ENCODE measurements at places on chromosomes 16 and 17. TPM values are rescaled to one million over a fixed set of nuclear protein-coding genes. Genes with fewer than 3 reads are reported as not detected.

GRCh38 chr16:22353933-22354541, 20.4 kb downstream of the CDR2 start:
- no peak for DNase-seq

- peak; percentile 54 for DNase-seq
Observed at GRCh38 chr17:76550712-76551615, 11.1 kb downstream of the PRCD start.

DNA sequence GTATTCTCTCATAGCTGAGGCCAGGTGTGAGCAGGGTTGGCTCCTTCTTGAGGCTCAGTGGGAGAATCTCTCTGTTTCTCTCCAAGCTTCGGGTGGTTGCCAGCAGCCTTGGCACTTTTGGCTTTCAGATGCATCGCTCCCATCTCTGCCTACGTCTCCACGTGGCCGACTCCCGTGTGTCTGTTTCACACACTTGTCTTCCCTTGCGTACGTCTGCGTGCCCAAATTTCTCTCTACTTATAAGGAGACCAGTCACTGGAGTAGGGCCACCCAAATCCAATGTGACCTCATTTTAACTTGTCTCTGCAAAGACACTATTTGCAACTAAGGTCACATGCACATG, 14.7 kb downstream of the OSBPL7 start:
- DNase-seq: no peak

GRCh38 chr16:54283725-54284318, 2.8 kb downstream of the IRX3 start:
- DNase-seq: no peak

- DNase-seq: peak; percentile 52
Observed at GRCh38 chr17:28327031-28327607, 8.1 kb downstream of the TMEM97 start.

DNA sequence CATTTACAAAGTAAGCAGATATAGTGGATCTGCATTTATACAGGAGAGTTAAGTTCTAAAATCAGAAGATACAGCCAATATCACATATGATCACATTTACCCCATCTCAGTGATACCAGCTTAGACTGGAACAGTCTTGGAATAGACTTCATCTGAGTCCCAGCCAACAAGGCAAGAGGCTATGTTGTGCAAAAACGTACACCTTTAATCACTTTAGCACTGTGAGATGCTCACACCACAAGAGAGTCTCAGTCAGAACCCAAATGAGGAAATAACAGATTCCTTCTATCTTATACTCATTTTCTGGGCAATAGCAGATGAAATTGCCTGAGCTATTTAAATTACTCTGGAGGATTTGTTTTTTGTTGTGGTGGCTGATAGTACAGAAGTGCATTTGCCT, 145.6 kb downstream of the ANKFN1 start:
- no peak for DNase-seq

GRCh38 chr17:81906476-81907218, 4.6 kb downstream of the PCYT2 start:
- no peak for DNase-seq

- DNase-seq: peak; percentile 84
Observed at GRCh38 chr16:24950275-24950674, 64.9 kb downstream of the ARHGAP17 start.

- no peak for DNase-seq
Observed at GRCh38 chr16:71672803-71673581, 47.0 kb downstream of the MARVELD3 start.

The WFIKKN2 gene
- polyA plus RNA-seq: 0.04 TPM

The AIPL1 gene
- not detected for polyA plus RNA-seq

Data from IMR-90 (cell line).